Thoracic aorta (tissue), 2 donors: ENCODE measurements at places on chromosomes 5 and 9. TPM values are rescaled to one million over a fixed set of nuclear protein-coding genes. Genes with fewer than 3 reads are reported as not detected.

The NUDT2 gene
- 20.8 TPM for total RNA-seq

DNA sequence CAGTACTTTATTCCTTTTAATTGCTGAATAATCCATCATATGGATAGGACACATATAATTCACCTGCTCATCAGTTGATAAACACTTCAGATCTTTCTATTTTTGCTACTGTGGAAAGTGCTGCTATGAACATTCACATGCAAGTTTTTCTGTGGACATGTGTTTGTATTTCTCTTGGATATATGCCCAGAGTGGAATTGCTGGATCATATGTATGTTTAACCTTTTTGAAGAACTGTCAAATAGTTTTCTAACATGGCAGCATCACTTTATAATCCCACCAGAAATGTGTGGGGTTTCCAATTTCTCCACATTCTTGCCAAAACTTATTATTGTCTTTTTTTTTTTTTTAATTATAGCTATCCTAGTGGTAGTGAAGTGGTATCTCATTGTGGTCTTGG, 15.1 kb downstream of the CARTPT start:
- no peaks in the 10 kb centered on the region for H3K27me3 ChIP-seq
- no peaks in the 10 kb centered on the region for H3K36me3 ChIP-seq
- H3K4me3 ChIP-seq, result no peak overlapping the region
- no peak for DNase-seq
- H3K4me1 ChIP-seq, result no peaks in the 10 kb centered on the region
- no peak overlapping the region for H3K27ac ChIP-seq

DNA sequence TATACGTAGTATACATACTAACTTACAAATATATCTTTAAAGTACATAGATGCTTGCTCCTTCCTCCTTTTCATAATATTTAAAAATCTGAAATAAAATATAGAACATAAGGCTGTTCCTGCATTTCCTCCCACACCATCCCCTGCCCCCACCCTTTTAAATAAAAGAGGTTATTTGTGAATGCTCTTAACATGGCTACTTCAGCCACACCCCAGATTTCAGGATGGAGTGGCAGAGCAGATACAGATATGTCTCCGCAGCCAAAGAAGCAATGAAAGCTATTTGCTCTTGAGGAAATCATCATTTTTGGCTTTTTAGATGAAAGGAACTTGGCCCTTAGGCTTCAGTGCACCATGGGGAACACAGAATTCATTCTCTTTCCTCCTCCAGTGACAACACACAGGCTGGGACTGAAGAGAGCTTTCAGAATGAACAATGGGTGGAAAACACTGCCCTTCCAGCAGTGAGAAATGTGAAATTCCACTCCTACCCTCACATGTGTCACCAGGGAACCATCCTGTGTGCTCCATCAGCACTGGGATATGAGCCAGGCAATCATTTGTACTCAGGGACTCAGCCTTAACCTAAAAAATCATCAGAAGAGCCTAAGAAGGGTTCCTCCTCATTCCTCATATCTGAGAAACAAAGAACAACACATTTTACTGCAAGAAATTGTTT, 134.3 kb downstream of the PPP2R2B start:
- no peaks in the 10 kb centered on the region for H3K27me3 ChIP-seq
- DNase-seq, result no peak
- H3K4me3 ChIP-seq, result no peak overlapping the region
- H3K27ac ChIP-seq, result no peak overlapping the region
- no peaks in the 10 kb centered on the region for H3K36me3 ChIP-seq
- peaks cover 6% of the 10 kb centered on the region for H3K4me1 ChIP-seq

DNA sequence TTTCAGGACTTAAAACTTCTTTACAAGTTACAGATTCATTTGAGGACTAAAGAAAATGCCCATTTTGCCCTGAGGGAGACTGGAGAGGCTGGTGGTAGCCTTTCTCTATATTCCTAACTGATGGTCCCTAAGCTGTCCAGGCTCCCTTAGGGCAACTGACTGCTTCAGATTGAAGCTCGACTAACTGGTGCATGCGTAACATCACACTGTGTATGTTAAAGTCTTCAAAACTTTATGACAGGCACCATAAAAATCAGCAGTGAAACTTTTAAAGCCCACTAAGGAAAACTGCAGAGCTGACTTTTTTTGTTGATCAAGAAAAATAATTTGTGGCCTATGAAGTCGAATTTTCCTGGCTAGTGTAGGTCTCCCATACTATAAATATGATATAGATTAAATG, 233.0 kb upstream of the RPS23 start:
- no peaks in the 10 kb centered on the region for H3K36me3 ChIP-seq
- DNase-seq, result no peak
- no peaks in the 10 kb centered on the region for H3K27me3 ChIP-seq
- H3K4me3 ChIP-seq, result no peak overlapping the region
- no peak overlapping the region for H3K27ac ChIP-seq

GRCh38 chr9:2764353-2764752, 47.0 kb downstream of the KCNV2 start:
- no peaks in the 10 kb centered on the region for H3K27me3 ChIP-seq
- no peak overlapping the region for H3K27ac ChIP-seq
- H3K4me3 ChIP-seq, result no peak overlapping the region
- DNase-seq, result no peak

GRCh38 chr5:38465702-38466423, 90.6 kb downstream of the LIFR start:
- no peak for DNase-seq
- no peaks in the 10 kb centered on the region for H3K27me3 ChIP-seq
- peaks cover 59% of the 10 kb centered on the region for H3K4me1 ChIP-seq
- H3K36me3 ChIP-seq, result no peaks in the 10 kb centered on the region
- peak overlapping the region; percentile 94 for H3K27ac ChIP-seq
